Naive thymus-derived CD8-positive, alpha-beta T cell (primary cell): ENCODE measurements at places on chromosomes 6 and 20.

GRCh38 chr6:83838727-83839126, 14.4 kb upstream of the RIPPLY2 start:
- no peak for DNase-seq

DNA sequence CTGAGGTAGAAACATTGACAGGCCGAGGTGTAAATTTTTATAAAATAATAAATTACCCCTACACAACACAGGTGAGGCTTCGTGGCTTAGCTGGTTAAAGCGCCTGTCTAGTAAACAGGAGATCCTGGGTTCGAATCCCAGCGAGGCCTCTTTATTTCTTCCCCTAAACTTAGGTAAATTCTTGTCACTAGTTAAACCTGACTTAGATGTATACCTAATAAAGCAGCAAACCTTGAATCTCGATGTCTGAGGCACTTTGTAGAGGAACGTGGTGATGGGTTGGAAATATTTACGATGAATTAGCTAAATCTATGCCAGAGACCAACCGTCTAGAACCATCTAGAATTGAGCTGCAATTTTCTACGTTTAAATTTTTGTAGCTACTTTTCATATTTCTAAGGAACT, 185.6 kb downstream of the OR2B2 start:
- DNase-seq, result no peak

- no peak for DNase-seq
These were observed 211.3 kb downstream of the PREX1 start for GRCh38 chr20:48616481-48616880.

- DNase-seq, result peak; percentile 2
These were observed 1.0 kb downstream of the SGK1 start for GRCh38 chr6:134316733-134317431.

GRCh38 chr6:129022011-129022553, 139.1 kb downstream of the LAMA2 start:
- no peak for DNase-seq

GRCh38 chr6:44133003-44133931, 5.9 kb downstream of the TMEM63B start:
- no peak for DNase-seq

GRCh38 chr20:10532361-10532760, 97.3 kb downstream of the SLX4IP start:
- no peak for DNase-seq

- no peak for DNase-seq
These were observed 47.3 kb upstream of the CDYL start for GRCh38 chr6:4728926-4729325.

DNA sequence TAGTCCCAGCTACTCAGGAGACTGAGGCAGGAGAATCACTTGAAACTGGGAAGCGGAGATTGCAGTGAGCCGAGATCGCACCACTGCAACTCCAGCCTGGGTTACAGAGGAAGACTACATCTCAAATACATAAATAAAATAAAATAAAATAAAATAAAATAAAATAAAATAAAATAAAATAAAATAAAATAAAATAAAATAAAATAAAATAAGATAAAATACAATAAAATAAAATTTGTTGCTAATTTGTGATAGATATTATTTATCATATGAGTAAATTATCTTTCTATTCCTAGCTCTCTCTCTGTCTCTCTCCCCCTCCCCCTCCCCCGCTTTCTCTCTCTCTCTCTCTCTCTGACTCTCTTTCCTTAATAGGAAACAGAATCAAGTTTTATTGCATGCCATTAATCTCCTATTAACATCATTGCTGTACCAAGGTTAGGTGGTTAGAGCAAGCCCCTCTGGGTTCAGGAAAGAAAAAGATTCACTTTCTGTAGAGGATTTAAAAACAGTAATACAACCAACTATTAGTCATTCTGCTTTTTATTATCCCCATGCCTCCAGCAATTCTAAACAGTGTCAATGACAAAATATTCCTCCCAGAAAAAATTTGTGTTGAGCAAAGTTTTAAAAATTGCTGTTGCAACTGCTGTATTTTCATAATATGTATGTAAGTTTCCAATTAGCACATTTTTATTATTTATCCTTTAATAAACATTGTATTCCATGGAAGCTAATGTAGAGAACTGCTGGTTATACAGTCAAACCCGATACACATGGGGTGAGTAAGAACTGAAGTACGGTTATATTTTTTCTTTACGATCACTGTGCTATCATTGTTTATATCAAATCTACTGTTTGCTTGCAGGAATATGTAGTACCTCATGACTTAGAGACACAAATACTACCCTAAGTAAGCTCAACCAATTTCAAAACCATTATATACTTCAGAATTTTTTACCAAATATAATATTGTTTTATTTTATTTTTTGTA, 22.1 kb downstream of the BMP5 start:
- DNase-seq, result no peak

GRCh38 chr6:53280207-53280606, 68.5 kb downstream of the ELOVL5 start:
- no peak for DNase-seq

GRCh38 chr6:158249340-158249836, 62.9 kb upstream of the TULP4 start:
- DNase-seq, result no peak

GRCh38 chr6:151665329-151665728, 142.2 kb upstream of the ESR1 start:
- no peak for DNase-seq

GRCh38 chr6:141463237-141463977, 669.3 kb upstream of the GJE1 start:
- DNase-seq, result no peak

GRCh38 chr6:27275025-27275956, 27.8 kb downstream of the PRSS16 start:
- DNase-seq, result no peak

DNA sequence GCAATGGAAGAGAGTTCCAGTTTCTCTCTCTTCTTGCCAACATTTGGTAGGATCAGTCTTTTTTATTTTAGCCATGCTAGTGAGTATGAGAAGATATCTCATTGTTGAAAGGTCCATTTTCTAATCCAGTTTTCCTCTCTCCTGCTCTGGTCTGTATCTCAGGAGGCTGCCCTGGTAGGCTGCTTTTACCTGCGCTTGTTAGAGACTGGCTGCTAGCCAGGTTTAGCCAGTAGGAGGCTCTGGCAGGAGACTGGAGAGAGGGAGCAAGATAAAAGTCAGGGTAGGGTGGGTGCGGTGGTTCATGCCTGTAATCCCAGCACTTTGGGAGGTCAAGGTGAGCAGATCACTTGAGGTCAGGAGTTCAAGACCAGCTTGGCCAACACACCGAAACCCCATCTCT, 68.6 kb upstream of the FOXP4 start:
- no peak for DNase-seq

DNA sequence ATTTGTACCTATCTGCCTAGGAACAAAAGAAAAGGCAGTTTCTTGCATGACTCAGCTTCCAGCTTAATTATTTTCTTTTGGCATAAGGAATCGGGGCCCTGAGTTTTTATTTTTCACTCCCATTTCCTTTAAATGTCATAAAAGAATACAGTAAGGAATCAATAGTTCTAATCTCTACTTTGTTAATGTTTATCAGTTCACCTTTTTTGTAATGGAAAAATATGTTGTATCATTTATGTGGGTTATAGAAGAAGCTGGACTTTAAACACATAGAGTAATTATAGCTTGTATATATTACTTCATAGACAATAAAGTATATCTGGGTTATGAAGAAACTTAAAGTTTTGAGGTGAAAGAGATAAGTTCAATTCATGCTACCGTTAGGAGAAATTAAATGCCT, 1214.8 kb upstream of the GJE1 start:
- no peak for DNase-seq

DNA sequence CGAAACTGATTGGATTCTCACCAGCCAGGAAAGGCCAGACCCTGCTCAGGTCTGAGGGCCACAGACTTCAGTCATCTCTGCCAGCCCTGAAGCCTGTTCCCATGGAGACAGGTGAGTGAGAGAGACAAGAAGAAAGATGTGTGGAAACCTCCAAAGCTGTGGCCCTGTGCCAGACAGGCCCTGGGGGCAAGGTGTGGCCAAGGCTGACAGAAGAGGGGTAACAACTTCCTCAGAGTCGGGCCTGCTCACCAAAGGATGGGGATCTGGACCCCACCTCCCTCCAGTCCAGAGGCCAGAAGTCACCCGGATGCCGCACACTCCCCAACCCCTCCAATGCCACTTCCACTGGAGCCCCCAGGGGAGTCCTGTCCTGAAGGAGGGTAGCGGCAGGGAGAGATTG, 73.6 kb downstream of the MDGA1 start:
- no peak for DNase-seq

- no peak for DNase-seq
These were observed 304.1 kb downstream of the LAMA2 start for GRCh38 chr6:129186988-129187387.

- DNase-seq, result no peak
These were observed 7.4 kb downstream of the TCF21 start for GRCh38 chr6:133896344-133896721.

- DNase-seq, result no peak
These were observed 16.3 kb upstream of the OR2B6 start for GRCh38 chr6:27940766-27941165.

- no peak for DNase-seq
These were observed 212.5 kb downstream of the GJA1 start for GRCh38 chr6:121647905-121648304.

DNA sequence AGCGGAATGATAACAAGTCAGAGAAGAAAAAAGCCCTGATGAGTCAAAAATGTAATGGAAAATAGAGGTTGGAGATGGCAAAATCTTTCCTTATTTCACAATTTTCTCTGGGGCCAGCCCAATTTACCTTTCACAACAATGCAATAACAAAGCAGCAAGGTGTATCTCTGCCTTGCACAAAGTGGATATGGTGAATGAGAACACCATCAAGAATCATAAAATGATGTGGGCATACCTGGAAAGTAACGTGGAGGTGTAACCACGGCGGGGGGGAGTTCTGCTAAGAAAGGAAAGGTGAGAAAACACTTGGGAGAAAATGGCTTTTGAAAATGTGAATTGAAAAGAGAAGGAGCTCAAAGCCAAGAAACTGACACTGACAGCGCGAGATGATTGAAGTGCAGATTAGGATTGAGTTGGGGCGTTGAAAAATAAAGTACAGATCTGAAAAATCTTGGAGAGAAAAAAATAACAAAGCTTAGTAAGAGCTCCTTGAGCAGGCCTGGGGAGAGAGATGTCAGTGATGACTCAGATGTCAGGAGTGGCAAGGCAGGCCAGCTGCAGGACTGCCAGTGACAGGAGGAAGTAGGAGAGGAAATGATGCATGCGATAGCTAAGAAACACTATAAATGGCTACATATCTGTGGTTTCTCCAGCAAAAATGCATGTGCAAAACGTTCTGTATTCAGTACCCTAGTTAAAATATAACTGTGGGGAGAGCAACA, 26.2 kb downstream of the ARHGAP18 start:
- DNase-seq, result no peak
